ENCODE measurements at places on chromosomes 11 and 22.

GRCh38 chr11:35066030-35066429 lies 72.9 kb upstream of the CD44 start:
- peak; percentile 36 for DNase-seq

DNA sequence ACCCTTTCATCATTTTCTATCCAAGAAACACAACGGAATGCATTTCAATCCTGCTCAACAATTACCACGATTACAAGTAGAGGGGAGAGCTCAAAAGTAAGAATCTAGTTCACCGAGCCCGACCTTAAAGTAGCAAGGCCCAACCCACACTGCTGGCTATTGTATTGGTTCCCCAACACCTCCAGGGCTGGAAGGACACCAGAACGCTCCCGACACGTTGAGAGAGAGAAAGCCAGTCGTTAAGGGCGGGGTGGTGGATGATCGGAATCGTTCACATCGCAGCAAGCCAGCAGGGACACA lies 690 bp downstream of the CKAP5 start:
- DNase-seq, result no peak

- no peak for DNase-seq
These were observed 59.8 kb upstream of the CD5 start for GRCh38 chr11:61042537-61042936.

GRCh38 chr11:61738776-61739175 lies 13.7 kb upstream of the MYRF start:
- DNase-seq, result peak; percentile 51

GRCh38 chr11:32829157-32829679 lies 509 bp upstream of the PRRG4 start:
- no peak for DNase-seq

GRCh38 chr11:112082729-112083128 lies 3.8 kb downstream of the TIMM8B start:
- no peak for DNase-seq

DNA sequence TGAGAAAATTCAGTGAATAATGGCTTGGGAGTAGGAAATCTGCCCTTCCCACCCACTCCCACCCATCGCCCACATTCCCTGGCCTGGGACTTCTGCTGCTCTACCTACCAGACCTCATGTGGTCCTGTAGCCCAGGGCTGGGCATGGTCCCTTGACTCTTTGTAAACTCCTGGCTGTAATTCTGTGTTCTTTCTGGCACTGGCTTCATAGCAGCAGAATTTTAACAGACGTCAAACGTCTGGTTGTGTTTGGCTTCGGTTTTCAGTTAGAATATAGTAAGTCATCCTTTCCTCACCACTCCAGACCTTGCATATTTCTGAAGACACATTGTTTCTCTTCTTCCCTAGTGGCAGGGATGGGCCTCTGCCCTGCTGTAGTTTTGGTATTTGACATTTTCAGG lies 210.6 kb downstream of the CSNK2A3 start:
- no peak for DNase-seq

DNA sequence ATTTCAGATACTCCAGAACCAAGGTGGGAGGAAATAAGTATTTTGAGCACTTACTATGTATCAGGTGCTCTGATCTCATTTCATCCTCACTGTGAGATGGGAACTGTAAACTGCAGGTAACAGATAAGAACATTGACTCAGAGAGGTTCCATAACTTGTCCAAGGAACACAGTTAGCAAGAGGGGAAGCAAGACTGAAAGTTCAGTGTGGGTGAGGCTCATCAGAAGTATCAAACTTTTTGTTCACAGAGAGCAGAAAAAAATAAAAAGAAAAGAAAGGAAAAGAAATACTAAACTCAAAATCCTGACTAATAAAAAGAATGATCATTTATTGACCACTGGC lies 37.1 kb downstream of the RAB30 start:
- no peak for DNase-seq

DNA sequence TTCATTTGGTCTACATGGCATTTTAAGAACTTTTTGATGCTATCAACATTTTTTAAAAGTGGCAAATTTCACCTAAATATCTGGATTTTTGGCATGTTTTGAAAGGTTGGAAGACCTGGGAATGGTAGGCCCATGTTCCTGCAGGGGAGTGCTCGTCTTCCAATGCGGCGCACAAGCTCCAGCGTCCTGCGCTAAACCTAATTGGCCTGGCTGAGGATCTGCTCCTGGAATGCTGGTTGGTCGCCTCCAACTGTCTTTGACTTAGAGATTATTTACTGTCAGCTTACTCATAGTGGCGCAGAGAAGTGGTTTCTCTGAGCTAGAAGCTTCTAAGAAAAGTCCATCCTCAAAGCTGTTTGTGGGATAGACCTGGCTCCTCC lies 626 bp upstream of the LIMK2 start:
- no peak for DNase-seq

DNA sequence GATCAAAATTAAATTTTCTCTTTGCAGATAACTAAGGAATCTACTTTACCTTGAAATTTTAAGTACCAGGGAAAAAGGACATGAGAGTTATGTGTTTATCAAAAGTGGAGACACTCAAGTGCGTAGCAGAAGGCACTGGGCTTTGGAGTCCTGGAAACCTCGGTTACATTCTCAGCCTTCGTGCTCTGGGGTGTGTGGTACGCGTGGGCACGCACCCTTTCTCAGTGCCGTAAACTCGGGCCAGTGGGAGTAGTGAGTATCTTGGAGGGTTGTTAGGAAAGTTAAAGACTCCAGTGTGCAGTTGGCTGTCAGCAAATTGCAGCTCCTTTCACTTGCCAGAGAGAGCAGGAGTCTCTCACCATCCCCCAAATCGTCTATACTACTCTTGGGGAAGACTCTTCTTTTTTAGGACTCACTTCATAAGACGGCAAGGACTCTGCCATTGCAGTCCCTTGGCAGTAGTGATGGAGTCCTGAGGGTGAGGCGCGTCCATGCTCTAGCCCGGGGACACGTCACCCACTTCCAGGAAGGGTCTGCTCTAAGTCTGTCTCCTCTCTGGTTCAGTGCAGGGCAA lies 171.8 kb downstream of the TBC1D22A start:
- no peak for DNase-seq

- DNase-seq, result peak; percentile 87
These were observed 635 bp downstream of the SCARF2 start for GRCh38 chr22:20436768-20437612.

Measured in upper lobe of left lung (tissue), 6 donors.